Testis (tissue), 5 donors: ENCODE measurements at places on chromosomes 11 and 22. TPM values are rescaled to one million over a fixed set of nuclear protein-coding genes. Genes with fewer than 3 reads are reported as not detected.

GRCh38 chr11:1755344-1755691, 4.9 kb upstream of the IFITM10 start:
- H3K36me3 ChIP-seq: no peaks in the 10 kb centered on the region
- no peak for DNase-seq
- H3K4me3 ChIP-seq: no peak overlapping the region
- H3K27me3 ChIP-seq: no peaks in the 10 kb centered on the region

- H3K27ac ChIP-seq: no peak overlapping the region
- no peak overlapping the region for H3K4me3 ChIP-seq
- H3K4me1 ChIP-seq: peaks cover 9% of the 10 kb centered on the region
- no peaks in the 10 kb centered on the region for H3K36me3 ChIP-seq
Observed at GRCh38 chr11:1553808-1554594, 18.1 kb downstream of the DUSP8 start.

The APOA4 gene
- total RNA-seq: not detected

The CHCHD10 gene
- 24.0 TPM for total RNA-seq

GRCh38 chr11:57167125-57167846, 14.5 kb upstream of the LRRC55 start:
- no peaks in the 10 kb centered on the region for H3K36me3 ChIP-seq
- H3K4me3 ChIP-seq: no peak overlapping the region
- H3K27me3 ChIP-seq: no peaks in the 10 kb centered on the region
- no peaks in the 10 kb centered on the region for H3K4me1 ChIP-seq
- H3K27ac ChIP-seq: no peak overlapping the region
- DNase-seq: no peak

The ARHGEF12 gene
- total RNA-seq: 74.1 TPM

The PRR5L gene
- 14.7 TPM for total RNA-seq

GRCh38 chr11:117457835-117458234, 130.2 kb downstream of the CEP164 start:
- no peak overlapping the region for H3K27ac ChIP-seq
- no peaks in the 10 kb centered on the region for H3K4me1 ChIP-seq
- no peak for DNase-seq
- no peaks in the 10 kb centered on the region for H3K36me3 ChIP-seq

The MMP13 gene
- not detected for total RNA-seq

The KCNQ1OT1 gene
- total RNA-seq: 5.9 TPM
